T-helper 22 cell (primary cell): ENCODE measurements at places on chromosomes 2 and 18.

GRCh38 chr2:46053564-46053963 is 243.6 kb upstream of the EPAS1 start:
- no peak for DNase-seq

DNA sequence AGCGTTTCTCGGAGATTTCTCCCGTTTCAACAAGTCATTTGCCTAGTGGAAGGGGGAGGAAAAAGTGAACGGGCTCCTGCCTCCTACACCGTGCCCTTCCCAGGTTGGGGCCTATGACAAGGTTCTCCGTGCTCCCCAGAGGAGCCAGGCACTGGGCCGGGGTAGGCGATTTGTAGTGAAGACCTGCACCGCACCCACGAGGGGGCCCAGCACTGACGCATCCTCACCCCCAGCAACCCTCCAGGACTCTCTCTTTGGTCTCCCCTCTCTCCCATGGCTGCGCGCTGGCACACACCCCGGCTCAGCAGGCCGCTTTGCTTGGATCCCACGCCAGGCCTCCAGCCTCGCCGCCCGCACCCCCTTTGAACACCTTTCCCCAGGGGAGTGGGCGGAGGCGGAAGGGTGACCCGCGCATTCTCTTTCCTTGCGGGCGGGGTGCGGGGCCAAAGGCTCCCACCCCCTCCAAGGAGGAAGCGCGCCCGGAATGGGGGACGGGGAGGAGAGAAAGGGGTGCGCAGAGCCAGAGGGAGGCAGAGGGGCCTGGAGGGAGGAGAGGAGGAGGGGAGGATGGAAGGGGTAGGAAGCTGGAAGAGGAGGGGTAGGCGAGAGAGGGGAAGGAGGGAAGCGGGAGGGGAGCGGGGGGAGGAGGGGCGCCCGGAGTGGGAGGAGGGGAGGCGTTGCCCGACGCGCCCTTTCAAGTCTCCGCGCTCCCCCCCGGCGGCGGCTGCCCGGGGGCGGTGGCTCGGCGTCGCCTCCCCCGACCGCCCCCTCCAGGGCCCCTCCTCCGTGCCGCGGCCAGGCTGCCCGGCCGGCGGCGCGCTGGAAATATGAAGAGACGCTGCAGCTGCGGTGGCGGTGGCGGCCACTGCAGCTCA is at the start of gene APCDD1:
Gene APCDD1, plus strand, starts transcription at position 830 of the 875 bp plus-strand sequence. CDS start 347 bp downstream, outside the sequence.
- no peak for DNase-seq

- no peak for DNase-seq
Measured at GRCh38 chr18:45690975-45691815, 32.8 kb upstream of the SLC14A1 start.

GRCh38 chr2:8889978-8890377 is 52.6 kb upstream of the KIDINS220 start:
- DNase-seq = no peak

DNA sequence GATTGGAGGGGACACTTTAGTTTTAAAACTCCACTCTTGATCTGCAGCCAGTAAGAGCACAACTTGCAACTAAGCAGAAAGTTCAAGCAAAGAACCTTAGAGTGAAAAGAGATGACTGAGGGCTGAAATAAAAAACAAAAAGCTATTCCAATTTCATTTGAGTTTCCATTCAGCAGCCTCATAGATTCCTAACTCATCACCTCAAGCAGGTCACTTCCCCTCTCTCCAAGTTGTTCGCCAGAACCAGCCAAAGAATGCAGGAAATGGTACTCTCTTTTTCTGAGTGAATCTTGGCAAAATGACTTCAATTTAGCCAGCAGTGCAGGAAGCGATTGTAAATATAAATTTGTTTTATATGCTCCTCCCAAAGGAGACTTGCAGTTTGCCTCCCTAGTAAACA is 213.3 kb downstream of the SETBP1 start:
- no peak for DNase-seq

- no peak for DNase-seq
Measured at GRCh38 chr2:177044671-177045070, 167.9 kb upstream of the HNRNPA3 start.

- DNase-seq = no peak
Measured at GRCh38 chr18:25112821-25113434, 239.0 kb downstream of the ZNF521 start.

- DNase-seq = no peak
Measured at GRCh38 chr2:47554311-47554905, 151.5 kb downstream of the MSH2 start.

GRCh38 chr2:54494087-54494486 is 38.0 kb downstream of the SPTBN1 start:
- no peak for DNase-seq
